ENCODE measurements at places on chromosomes 3 and 15. TPM values are rescaled to one million over a fixed set of nuclear protein-coding genes. Genes with fewer than 3 reads are reported as not detected.

CHRFAM7A gene
- total RNA-seq = 0.74 TPM

RASL12 gene
- total RNA-seq = not detected

SCAANT1 gene
- total RNA-seq = not detected

SUCNR1 gene
- not detected for total RNA-seq

EXD1 gene
- total RNA-seq = not detected

PP2D1 gene
- total RNA-seq = not detected

PLAAT1 gene
- not detected for total RNA-seq

EDEM1 gene
- total RNA-seq = 159 TPM

AMOTL2 gene
- not detected for total RNA-seq

NANOGP8 gene
- total RNA-seq = not detected

IMPG2 gene
- 0.06 TPM for total RNA-seq

SPESP1 gene
- 0.99 TPM for total RNA-seq

FBXO22 gene
- 58.6 TPM for total RNA-seq

VIPR1 gene
- 2.8 TPM for total RNA-seq

ATP2C1 gene
- total RNA-seq = 63.4 TPM

BTD gene
- 4.3 TPM for total RNA-seq

FHIT gene
- 5.7 TPM for total RNA-seq

SKOR1 gene
- 0.08 TPM for total RNA-seq

FBXW12 gene
- total RNA-seq = not detected

IL20RB gene
- total RNA-seq = 1.2 TPM

REC114 gene
- total RNA-seq = not detected

RBM6 gene
- total RNA-seq = 68.4 TPM

ALPK3 gene
- 0.08 TPM for total RNA-seq

GUCA1C gene
- total RNA-seq = not detected

CPNE4 gene
- not detected for total RNA-seq

PPM1L gene
- 3.3 TPM for total RNA-seq

PLCL2 gene
- 15.8 TPM for total RNA-seq

RAB6B gene
- total RNA-seq = 0.57 TPM

CYP1A2 gene
- total RNA-seq = not detected

RBMS3 gene
- 0.86 TPM for total RNA-seq

EOMES gene
- total RNA-seq = 16.2 TPM

DAZL gene
- total RNA-seq = 0.08 TPM

JMJD7 gene
- 16.3 TPM for total RNA-seq

EFL1 gene
- total RNA-seq = 23.3 TPM

Data from activated CD8-positive, alpha-beta memory T cell treated with anti-CD3 and anti-CD28 coated beads for 36 hours (primary cell).